Endothelial cell of umbilical vein (primary cell): ENCODE measurements at places on chromosomes 6 and 20. TPM values are rescaled to one million over a fixed set of nuclear protein-coding genes. Genes with fewer than 3 reads are reported as not detected.

Gene MICB
- 25.9 and 36.3 TPM in 2 replicates for total RNA-seq

GRCh38 chr6:84618836-84619235 is 145.6 kb downstream of the TBX18 start:
- peak; percentile 53 for DNase-seq
- peaks cover 34% of the 10 kb centered on the region for H3K4me1 ChIP-seq
- no peaks in the 10 kb centered on the region for H3K27me3 ChIP-seq
- no peaks in the 10 kb centered on the region for H3K36me3 ChIP-seq
- H3K4me3 ChIP-seq = no peak overlapping the region

DNA sequence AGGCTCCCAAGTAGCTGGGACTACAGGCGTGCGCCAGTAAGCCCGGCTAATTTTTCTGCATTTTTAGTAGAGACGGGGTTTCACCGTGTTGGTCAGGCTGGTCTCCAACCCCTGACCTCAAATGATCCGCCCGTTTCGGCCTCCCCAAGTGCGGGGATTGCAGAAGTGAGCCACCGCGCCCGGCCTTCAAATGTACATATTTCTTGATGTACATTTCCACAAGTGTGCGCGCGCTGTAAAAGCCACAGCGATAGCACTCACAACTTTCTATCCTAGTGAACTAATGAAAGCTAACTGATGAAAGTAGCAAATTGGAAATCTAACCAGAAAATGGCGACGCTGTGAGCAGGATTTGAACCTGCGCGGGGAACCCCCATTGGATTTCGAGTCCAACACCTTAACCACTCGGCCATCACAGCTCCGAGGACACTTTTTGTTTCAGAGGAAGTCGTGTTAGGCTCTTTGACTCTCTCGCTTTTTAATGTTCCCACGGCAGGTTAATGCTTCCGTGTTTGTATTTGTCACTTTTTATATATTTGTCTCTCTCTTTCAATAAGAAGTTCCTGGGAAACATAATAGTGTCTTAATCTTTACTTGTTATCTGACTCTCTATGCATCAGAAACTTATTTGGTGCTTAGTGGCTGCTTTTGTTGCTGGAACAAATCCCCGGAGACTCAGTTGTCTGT is 199.4 kb upstream of the ZNF184 start:
- H3K27ac ChIP-seq = no peak overlapping the region
- H3K4me3 ChIP-seq = no peak overlapping the region
- DNase-seq = peak; percentile 40
- H3K4me1 ChIP-seq = peaks cover 10% of the 10 kb centered on the region
- H3K27me3 ChIP-seq = peaks cover 11% of the 10 kb centered on the region

- no peak for DNase-seq
- H3K27me3 ChIP-seq = no peaks in the 10 kb centered on the region
- no peak overlapping the region for H3K27ac ChIP-seq
- no peaks in the 10 kb centered on the region for H3K36me3 ChIP-seq
Measured at GRCh38 chr6:144809120-144809519, 524.0 kb downstream of the UTRN start.

GRCh38 chr6:73866305-73866704 is 170.3 kb downstream of the CD109 start:
- no peak overlapping the region for H3K4me3 ChIP-seq
- no peaks in the 10 kb centered on the region for H3K36me3 ChIP-seq
- no peak overlapping the region for H3K27ac ChIP-seq
- DNase-seq = no peak

DNA sequence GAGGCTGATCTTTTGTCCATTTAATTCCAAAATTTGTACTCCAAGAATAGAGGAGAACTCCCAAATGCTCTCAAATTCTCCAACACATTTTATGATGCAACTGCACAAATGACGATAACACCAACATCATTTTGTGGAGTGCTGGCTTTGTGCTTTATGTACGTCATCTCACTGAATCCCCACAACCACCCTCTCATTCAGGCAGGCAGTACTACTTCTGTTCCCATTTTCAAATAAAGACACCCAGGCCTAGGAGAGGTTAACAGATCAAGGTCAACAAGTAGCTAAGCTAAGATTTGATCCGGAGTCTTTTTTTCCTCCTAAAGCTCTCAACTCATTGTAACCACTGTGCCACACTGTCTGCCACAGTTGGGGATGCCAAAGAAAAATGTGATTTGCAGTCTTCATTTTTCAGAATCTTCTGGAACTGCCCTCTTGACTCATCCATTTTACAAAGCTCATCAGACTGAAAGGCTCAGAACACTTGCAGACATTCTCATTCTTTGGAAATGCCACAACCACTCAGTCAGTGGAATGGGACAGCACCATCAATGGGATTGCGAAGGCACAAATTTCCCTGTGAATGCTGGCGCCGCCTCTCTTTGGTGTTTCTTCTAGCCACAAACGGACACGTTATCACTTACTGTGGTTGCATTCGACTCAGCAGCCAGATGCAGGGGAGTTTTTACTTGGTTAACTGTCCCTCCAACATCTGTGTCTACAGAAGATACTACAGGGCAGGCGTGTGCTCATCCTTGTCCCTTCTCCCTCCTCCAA is 184.4 kb downstream of the GJA10 start:
- no peak overlapping the region for H3K4me3 ChIP-seq
- H3K4me1 ChIP-seq = no peaks in the 10 kb centered on the region
- H3K27me3 ChIP-seq = peaks cover 24% of the 10 kb centered on the region
- H3K27ac ChIP-seq = no peak overlapping the region
- H3K36me3 ChIP-seq = no peaks in the 10 kb centered on the region
- no peak for DNase-seq
